ENCODE measurements at places on chromosomes 2 and 18.

- DNase-seq: peak; percentile 56
Measured at GRCh38 chr2:75064691-75065396, 106.4 kb downstream of the POLE4 start.

- no peak for DNase-seq
Measured at GRCh38 chr2:67694445-67694844, 297.3 kb downstream of the ETAA1 start.

GRCh38 chr2:164739966-164740365 lies 101.7 kb downstream of the COBLL1 start:
- no peak for DNase-seq

- no peak for DNase-seq
Measured at GRCh38 chr2:105052773-105053172, 14.9 kb downstream of the MRPS9 start.

- DNase-seq: no peak
Measured at GRCh38 chr2:72778410-72778809, 47.4 kb downstream of the EXOC6B start.

DNA sequence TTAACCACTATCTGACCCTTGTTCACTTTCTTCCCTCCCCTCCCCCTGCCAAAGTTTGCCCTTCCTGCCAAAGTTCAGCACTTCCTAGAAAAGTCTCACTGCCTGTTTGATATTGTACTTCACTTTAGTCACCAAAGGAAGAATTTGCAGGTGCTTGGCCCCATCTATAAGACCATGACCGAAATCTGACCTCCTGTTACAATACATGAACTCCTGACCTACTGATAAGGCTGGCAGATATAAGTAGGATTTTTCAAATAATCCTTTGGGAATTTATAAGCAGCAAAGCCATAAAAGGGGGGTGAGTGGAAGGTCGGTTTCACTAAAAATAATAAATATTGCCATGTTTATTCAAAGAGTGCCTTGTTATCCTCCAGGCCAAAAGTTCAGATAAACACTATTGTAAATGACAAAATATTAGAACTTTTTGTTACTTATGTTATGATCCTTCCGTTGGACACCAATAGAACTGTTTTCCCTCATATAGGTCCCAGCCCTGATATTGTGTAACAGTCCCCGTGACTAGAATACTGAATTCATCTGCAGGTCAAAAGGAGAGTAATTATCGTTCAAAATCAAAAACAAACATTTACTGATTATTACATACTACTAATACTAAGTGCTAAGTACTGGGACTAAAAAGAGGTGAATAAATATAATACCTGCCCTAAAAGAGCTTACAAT lies 277.6 kb downstream of the EXOC6B start:
- DNase-seq: no peak
